ENCODE measurements at places on chromosomes 1 and 21. TPM values are rescaled to one million over a fixed set of nuclear protein-coding genes. Genes with fewer than 3 reads are reported as not detected.

The ABCB10 gene
- total RNA-seq: 16.8 TPM

GRCh38 chr1:84635429-84635828 lies 54.8 kb downstream of the SSX2IP start:
- DNase-seq: no peak

GRCh38 chr1:228448372-228448771 lies 31.7 kb upstream of the TRIM17 start:
- DNase-seq: no peak

- no peak for DNase-seq
These were observed 499 bp upstream of the CRTC2 start for GRCh38 chr1:153958961-153959260.

- no peak for DNase-seq
These were observed 38.5 kb upstream of the COL18A1 start for GRCh38 chr21:45366476-45366875.

DNA sequence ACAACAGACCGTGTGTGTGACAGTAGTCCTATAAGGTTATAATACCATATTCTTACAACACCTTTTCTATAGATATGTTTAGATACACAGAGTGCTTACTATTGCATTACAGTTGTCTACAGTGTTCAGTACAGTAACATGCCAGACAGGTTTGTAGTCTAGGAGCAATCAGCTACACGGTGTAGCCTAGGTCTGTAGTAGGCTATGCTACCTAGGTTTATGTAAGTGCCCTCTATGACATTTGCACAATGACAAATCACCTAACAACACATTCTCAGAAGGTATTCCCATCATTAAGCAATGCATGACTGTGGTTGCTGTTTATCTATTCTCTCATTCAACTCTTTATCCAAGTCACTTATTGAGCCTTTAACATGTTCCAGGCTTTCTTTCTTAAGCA lies 1.8 kb upstream of the WLS start:
- DNase-seq: no peak

DNA sequence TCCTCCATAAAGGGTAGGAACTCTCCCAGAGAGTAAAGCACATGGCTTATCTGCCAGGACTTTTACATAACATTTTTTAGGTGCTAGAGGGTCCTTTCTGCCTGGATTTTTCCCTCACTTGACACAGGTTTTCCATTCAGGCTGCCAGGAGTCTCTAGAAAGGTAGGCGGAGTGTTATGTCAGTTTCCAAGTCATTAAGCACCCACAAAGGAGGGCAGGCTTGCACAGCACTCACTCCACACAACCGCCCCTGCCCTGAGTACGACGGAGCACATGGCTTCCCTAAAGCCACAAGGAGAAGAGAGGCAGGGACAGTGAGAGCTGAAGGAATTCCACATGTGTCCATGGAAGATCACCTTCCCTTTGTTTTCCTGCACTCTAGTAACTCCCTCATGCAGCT lies 55.7 kb downstream of the CAPZB start:
- peak; percentile 48 for DNase-seq

DNA sequence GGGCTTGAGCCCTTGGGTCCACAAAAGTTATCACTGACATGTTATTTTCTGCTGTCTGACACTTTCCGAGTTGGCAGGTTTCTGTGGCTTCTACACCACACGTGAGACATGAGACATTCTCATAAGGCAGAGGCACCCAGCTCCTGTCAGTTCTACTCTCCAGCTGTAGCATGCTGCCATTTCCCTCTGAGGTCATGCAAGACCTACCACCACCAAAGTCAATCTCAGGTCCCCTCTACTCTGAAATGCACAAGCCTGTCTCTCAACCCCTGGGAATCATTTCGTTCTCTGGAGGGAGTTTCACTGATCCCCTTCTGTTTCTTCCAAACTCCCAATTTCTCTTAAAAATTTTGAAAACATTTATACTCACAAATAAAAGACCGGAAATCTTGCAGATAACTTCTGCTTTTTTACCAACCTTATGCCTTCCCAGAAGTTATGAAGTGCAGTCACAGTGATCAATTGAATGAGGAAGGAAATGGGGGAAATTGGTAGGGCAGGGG lies 39.5 kb upstream of the CR2 start:
- no peak for DNase-seq

GRCh38 chr1:206885341-206886060 lies 11.7 kb upstream of the IL24 start:
- peak; percentile 85 for DNase-seq

DNA sequence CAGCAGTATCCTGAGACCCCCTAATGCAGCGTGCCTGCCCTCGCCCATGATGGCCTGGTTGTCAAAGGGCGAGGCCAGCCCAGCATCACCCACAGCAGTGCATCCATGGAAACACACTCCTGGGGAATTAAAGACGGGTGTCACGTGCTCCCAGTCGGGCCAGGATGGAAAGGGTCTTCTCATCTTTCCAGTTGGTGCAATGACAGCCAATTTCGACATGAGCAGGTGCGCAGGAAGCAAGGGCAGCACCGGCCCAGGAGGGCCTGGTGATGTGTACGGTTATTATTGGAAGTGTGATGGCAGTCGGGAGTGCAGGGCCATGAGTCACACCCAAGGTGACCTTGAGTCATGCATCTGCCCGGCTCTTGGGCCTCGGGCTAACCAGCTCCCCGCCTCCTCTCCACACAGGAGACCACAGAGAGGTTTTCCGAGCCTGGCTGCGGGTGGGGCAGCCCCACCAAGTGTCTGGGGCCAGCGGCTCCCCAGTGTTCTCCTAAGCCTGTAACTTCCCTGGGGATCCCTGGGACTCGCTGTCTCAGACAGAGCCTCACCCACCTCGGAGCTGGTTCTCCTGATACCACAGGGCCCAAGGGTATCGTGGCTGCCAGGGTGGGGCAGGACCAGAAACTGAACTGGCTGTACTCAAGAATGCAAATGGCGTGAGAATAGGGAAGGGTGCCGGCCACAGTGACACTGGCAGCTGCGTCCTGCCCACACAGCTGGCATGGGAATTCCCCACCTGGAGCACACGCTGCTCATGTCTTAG lies 119.8 kb downstream of the SIK1 start:
- no peak for DNase-seq

The CD2 gene
- total RNA-seq: not detected

- DNase-seq: no peak
These were observed 1202.3 kb downstream of the NCAM2 start for GRCh38 chr21:22200378-22201092.

DNA sequence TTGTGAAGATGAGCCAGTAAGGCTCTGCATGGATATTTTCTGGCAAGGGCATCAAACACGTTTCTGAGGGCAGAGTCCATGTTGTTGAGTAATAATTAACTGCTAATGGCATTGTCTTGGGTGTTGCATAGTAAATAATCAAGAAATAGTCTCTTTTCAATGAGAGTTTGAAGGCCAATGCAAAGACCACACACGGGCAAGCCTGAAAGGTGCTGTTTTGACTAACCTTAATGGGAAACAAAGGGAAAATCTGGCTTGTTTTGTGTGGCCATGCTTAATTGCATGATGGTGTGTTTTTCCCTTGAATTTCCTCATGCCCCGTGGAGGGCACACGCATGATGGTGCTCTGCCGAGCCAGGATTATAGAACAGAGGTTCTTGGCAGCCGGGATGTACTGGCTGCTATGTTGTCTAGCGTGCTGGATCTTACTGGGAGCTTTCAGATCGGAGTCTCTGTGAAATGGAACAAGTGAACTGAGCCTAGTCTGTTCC lies 127.6 kb downstream of the NOS1AP start:
- DNase-seq: no peak

The SH2D1B gene
- under 0.01 TPM for total RNA-seq

GRCh38 chr1:238658763-238659162 lies 727.6 kb upstream of the CHRM3 start:
- peak; percentile 87 for DNase-seq

DNA sequence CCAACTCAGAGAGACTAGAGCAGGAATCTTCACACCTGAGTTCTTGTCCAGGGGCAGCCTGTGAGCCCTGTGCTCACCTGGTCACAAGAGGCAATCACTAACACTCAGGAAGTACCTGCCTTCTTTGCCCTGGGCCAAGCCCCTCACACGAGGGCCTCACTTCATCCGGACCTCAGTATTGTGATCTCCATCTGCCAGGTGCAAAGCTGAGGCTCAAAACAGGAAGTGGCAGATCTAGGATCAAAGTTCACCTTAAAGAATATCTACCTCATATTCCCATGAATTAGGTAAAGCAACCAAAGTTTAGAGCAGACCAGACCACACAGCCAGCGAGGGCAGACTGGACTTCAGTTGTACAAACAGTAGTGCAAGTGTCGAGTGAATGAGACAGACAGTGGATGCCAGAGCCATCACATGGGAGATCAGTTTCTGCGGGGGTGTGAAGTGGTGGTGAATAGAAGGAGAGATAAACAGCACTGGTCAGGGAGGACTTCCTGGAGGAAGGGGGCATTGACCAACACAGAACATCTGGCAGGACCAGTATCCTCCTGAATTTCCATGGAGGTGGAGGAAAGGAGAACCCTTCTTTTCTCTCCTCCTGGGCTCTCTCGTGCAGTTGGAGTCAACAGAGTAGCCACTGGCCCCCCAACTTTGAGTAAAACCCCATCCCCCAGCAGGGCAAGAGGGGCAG lies 116.6 kb upstream of the ZBTB40 start:
- no peak for DNase-seq

DNA sequence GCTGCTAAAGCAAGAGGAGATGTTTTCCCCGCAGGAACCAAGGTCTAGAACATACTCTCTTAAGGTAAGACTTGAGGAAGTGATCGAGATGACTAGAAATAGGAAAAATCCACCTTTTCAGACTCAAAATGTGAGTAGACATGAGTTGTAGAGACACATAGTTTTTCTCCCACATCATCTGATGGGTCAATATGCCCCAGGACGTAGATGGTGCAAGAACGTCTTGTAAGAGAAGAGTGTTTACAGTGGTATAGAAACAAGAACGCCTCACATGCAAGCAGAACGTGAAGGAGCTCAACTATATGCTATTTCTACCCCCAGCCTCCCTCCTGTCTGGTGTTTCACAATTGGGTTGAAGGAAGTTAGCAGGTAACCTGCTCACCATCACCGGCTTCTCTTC lies 144.0 kb upstream of the BACE2 start:
- DNase-seq: no peak
